ENCODE measurements at places on chromosomes 3 and 15.

DNA sequence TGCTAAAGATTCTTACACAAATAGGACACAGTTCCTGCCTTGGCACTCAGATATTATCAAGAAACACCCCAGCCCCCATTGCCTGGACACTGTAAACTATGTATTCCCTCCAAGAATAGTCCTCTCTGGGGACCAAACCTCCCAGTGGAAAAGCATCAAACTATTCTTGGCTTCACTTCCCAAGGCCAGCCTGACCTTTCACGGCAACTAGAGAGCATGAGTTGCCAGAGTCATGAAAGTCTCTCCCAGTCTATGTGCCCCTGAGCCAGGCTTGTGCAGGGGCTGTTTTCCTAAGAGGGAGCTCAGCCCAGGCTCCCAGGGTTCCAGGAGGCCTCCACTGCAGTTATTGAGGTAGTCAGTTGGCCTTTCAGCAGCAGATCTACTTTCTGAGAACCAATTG, 251.9 kb upstream of the TGFBR2 start:
- no peak for DNase-seq

DNA sequence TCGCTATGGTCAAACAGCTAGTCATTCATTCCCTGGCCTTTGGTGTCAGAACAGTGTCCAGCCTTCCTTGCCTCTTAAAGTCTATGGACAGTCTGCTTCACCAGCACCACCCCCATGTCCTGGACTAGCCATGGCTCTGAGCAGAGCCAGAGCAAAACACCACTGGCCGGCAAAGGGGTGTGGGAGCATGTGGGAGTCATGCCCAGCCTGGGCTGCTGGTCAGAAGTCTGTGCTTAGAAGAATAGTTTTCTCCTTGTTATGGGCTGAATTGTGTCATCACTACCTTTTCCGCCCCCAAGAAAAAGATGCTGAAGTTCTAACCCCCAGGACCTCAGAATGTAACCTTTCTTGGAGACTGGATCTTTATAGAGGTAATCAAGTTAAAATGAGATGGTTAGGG, 132.9 kb upstream of the LPP start:
- DNase-seq, result no peak

GRCh38 chr3:102024270-102024904, 175.1 kb downstream of the NFKBIZ start:
- DNase-seq, result no peak

- no peak for DNase-seq
These were observed 14.2 kb downstream of the ST8SIA2 start for GRCh38 chr15:92407916-92408315.

- DNase-seq, result no peak
These were observed 74.7 kb upstream of the SH3GL3 start for GRCh38 chr15:83372434-83372891.

DNA sequence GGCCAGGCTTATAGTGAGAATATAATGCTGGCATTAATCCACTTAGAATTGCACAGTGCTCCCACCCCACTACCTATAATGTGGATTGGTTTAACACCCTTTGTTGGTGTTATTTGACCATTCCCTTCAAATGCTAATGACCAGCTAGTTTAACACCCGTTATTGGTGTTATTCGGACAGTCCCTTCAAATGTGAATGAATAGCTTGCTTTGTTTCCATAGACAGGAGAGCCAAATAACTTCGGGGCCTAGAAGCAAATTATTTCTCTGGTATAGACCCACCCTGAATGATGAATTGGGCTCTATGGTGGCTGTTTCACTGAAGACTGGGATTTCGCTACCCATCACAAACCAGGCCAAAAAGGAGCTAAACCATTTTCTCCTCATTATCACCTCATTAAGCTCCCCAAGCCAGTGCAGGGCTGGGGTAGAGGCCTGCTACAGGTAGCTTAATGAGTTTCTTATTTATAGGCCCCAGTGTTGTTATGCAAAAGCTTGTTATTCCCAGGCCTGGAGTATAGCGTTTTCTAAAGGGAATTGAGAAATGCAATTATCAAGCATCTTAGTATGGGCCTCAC, 494.1 kb upstream of the DPH6 start:
- DNase-seq, result no peak

DNA sequence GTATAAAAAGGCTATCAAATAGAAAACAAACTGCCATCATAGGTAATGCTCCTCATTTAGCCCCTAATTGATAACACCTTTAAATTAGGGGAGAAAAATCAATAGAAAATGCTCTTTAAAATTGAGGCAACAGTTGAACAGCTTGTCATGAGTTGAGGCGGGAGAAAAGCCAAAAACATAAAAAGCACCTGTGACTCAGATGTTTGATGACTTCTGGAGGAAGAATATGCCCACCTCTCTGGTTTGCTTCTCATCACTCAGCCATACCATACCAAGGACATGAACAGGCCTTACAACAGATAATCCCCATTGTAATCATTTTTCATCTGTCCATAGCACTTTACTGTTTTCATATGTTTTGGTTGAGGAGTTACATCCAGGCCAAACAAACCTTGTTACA, 246.0 kb downstream of the MYRIP start:
- DNase-seq, result no peak

DNA sequence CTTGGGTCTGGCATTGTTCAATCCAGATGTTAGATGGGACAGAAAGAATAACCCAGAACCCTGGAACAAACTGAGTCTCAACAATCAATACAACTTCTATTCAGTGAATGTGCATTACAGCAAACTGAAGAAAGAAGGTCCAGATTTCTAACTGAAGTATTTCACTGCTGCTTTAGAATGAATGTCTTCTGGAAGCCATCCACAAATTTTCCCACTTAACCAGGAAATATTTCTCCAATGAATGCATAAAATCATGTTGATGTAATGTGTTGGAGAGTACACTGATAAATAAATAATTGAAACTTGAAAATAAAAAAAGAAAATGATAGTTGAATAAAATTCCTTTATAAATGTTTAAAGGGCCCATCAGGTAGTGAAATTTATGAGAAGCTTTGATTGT, 658.6 kb downstream of the ZBBX start:
- DNase-seq, result no peak

DNA sequence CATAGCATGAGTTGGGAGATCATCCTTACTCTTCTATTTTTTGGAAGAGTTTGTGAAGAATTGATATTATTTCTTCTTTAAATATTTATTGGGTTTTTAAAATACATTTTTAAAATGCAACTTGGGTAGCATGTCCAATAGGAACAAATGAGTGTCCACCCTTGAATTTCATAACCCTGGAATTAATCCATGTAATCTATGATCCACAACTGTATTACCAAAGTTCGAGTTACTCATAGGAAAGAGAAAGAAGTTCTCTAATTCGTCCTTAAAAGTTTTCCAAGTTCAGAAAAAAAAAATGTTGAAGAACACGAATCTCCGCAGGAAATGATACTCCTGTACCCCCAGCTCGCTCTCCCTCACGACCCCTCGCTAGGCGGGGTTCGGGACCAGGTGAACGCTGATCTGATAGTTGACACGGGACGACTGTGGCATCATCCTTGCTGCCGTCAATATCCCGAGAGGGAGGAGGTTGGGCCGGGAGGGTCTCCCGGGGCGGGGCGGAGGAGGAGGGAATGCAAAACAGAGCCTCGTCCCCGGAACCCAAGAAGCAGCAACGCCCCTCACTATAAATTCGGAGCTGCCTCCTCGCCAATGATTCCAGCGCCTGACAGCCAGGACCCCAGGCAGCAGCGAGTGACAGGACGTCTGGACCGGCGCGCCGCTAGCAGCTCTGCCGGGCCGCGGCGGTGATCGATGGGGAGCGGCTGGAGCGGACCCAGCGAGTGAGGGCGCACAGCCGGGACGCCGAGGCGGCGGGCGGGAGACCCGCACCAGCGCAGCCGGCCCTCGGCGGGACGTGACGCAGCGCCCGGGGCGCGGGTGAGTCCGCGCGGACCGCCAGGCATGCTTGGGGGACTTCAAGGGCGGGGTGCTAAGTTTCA, at the start of gene AGTR1:
AGTR1 (plus strand) TSS at position 598 of the 884 bp plus-strand sequence. CDS start 43,133 bp downstream, outside the sequence.
- no peak for DNase-seq

GRCh38 chr3:116423374-116423773, 21.9 kb downstream of the LSAMP start:
- DNase-seq, result peak; percentile 33

DNA sequence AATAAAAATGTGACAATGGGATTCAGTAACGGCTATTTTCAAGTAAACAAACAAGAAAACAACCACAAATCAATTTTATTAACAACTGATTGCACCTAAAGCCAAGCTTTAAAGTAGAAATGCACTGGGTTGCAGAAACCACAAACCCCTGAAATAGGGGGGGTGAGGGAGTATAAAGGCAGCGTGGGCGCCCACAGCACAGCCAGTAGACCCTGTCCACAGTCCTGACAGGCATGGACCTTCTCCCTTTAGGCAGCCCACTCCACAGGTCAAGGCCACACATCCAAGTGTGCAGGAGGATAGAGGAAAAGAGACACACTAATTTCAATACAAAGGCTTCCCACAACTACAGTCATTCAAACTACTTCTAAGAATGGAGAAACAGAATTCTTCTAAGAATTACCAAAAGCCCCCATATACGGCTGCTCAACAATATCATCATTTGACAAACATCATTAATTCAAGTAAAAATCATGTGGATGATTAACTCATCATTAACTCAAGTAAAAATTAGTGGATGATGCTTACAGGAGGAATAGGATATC, 48.7 kb downstream of the CHSY1 start:
- no peak for DNase-seq

DNA sequence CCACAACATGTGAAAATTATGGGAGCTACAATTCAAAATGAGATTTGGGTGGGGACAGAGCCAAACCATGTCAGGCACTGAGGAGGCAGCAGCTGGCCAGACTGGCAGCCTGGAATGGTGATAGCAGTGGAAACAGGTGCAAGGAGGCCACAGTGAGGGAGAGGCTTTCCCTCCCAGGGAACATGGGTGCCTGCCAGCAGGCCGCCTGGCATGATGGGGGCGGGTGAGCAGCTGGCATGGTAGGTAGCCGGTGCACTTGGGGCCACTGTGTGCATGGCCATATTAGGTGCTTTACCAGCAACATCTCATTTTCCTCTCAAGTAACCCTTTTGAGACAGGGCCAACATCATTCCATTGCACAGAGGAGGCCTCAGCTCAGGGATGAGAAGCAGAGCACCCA, 18.3 kb upstream of the MRPS22 start:
- DNase-seq, result no peak

GRCh38 chr3:97187771-97188170, 373.4 kb downstream of the EPHA6 start:
- no peak for DNase-seq

DNA sequence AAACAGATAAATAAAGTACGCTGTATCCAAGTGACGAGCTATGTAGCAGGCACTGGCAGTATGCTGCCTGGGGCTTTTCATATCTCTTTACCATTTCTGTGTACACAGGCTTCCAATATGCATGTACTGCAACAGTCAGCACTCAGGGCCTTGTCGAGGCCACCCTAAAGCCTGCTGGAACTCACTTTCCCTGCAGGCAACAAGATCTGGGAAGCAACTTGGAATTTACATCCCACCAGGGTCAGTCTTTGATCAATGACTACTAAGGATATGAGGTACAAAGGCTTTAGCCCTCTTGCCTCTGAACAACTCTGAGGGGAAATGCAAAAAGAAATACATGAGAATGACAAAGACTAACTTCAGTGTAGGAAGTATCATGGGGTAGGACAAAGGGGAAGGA, 101.8 kb upstream of the ARL6 start:
- DNase-seq, result no peak

DNA sequence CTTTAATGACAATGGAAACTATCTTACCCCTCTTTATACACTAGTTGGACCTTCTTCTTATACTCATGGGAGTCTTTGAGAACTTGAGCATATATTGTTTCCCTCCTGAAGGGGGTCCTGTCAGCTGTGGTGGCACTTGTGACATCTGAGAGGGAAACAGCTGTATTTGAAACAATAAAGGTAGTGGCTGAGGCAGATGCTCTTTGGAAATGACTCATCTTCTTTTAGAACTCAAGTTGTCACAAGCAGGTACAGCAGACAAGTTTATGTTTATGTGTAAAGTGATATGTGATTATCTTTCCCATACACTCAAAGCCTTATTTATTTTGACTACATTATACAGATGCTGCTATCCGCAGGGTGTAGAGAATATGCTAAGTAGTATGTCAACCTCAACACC, 220.0 kb upstream of the GRM7 start:
- no peak for DNase-seq

- no peak for DNase-seq
These were observed 9.3 kb upstream of the CNOT10 start for GRCh38 chr3:32675650-32676049.

DNA sequence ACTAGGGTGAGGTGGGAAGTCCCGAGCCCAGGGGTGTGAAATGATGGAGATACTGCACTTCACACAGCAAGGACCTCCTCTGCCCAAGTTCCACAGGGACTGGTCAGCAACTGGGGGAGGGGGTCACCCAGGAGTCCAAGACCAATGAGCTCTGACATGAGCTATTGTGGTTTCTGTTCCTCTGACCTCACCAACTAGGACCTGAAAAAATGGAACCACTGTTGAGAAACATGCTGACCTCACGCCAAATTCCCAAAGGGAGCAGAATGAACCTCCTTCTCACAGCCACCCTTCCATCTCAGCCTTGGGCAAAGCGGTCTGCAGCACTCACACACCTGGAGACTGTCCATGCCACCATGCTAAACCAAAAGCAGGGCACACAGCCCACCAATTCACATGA, 69.3 kb downstream of the LRIG1 start:
- no peak for DNase-seq

DNA sequence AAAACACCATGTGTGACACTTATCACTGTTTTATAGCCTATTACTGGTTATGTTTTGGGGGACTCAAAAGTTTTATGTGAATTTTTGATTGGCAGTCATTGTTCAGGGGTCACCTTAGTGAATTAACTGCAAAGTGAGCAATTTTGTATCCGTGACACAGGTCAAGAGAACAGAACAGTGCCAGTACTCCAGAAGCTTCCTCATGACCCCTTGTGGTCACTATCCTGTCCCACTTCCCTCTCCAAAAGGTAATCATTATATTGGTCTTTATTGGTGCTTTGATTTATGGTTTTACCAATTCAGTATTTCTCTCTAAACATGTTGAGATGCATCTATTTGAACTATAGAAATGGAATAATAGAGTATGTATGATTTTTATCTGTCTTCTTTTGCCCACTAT, 107.1 kb downstream of the STT3B start:
- no peak for DNase-seq

GRCh38 chr3:192122832-192123594, 604.3 kb downstream of the FGF12 start:
- DNase-seq, result no peak

- DNase-seq, result no peak
These were observed 90.6 kb downstream of the CRYGS start for GRCh38 chr3:186453531-186453930.

GRCh38 chr15:35691891-35692867, 146.2 kb upstream of the DPH6 start:
- DNase-seq, result no peak

GRCh38 chr3:53195602-53196574, 34.9 kb downstream of the PRKCD start:
- peak; percentile 32 for DNase-seq

- DNase-seq, result no peak
These were observed 92.6 kb downstream of the TFDP2 start for GRCh38 chr3:142056656-142057330.

Data from NCI-H1092 treated with DMSO at 0.1 percent for 48 hours (cell line).